ENCODE measurements at places on chromosomes 12 and 14. TPM values are rescaled to one million over a fixed set of nuclear protein-coding genes. Genes with fewer than 3 reads are reported as not detected.

OR6C2 gene
- not detected for total RNA-seq

GRCh38 chr12:90965204-90965603, 10.2 kb upstream of the CCER1 start:
- DNase-seq: no peak

DNA sequence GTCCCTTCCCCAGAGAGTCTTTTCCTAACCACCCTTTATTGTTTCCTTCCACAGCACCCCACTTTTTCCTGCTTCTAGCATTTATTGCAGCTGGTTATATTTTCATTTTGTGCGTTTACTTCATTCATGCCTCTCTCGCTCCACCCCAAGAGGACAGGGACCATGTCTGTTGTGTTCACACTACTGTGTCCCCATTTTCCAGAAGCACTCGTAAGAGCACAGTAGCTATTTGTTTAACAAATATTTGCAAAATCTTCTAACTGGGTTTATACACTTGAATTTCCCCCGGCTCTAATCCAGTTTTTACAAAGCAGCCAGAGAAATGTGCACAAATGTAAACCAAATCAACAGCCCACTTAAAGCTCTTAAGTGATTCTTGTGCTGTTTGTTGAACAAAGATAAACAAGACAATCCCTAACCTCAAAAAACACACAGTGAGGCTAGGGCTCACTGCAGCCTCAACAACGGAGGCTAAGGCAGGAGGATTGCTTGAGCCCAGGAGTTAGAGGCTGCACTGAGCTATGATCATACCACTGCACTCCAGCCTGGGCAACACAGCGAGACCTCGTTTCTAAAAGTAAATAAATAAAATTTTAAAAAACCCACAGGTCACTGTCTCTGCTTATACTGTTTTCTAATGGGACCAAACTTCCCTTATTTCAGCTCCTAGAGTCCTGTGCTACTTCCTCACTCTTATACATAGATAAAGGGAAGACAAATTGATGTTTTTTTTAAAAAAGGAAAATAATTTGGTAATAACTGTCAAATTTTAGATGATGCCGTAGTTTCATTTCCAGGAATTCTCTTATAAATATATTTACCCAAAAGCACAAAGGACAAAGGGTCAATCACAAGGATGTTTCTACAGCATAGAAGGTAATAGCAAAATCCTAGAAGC, 6.6 kb upstream of the ABCD4 start:
- DNase-seq: no peak

DNA sequence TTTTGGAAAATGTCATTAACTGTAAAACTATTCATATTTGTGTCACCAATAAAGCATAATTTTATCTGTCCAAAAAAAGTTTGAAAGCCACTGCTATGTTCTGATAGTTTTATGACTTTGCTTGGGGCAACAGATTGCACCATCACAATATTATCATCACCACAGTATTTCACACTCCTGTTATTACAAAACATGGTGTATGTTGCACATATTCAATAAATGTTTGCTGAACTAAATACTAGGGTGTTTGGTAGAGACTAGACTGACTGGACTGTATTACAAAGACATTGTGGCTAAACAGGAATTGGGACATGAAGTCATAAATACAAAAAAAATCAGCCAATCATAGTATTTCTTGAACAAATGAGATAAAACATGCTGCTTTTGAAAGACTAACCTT, 55.1 kb downstream of the PAWR start:
- no peak for DNase-seq

DNA sequence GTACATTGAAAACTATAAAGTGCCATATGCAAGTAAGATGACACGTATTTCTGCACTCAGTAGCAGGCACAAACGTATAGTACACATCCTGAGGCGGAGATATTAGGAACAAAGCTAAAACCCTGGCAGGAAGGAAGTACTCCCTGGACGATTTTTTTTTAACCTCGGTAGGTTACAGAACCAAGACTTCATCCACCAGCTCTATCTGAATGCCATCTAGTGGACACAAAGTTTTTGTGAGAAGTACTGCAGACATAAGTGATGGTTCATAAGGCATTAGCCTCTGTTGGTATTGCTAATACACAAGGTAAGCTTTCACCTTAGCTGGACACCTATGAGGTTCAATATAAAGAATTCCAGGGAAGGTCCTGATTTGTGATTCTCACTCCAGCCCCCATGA, 83.0 kb upstream of the CCDC196 start:
- peak; percentile 16 for DNase-seq

SLC8A3 gene
- not detected for total RNA-seq

- no peak for DNase-seq
These were observed 218.0 kb downstream of the DPY19L2 start for GRCh38 chr12:63450334-63450733.

DNA sequence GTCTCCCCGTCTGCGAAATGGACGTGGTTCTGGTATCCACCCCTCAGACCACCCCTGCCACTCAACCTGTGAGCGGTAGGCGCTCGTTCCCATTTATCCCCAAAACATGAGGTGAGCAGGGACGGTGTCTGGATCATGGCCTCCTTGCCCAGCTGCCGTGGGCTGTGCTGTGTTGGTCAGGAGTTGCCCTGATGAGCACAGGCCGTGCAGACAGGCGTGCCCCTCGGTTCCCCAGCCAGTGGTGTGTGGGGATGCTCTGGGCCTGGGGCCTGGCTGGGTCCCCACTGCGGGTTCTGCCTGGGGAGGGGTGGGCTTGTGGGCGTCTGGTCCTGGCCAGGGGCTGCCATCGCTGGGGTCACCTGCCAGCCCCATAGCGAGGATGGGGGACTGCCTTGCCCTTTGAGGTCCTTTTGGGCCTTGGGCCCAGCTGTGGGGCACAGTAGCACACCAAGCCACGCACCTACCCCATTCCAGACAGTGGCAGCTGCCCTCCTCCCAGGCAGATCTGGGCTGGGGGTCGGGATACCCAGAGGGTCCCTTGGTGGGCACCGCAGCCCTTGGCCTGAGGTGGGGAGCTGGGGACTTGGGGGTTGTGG, 11.3 kb upstream of the PUS1 start:
- no peak for DNase-seq

BIN2 gene
- total RNA-seq: not detected

DNA sequence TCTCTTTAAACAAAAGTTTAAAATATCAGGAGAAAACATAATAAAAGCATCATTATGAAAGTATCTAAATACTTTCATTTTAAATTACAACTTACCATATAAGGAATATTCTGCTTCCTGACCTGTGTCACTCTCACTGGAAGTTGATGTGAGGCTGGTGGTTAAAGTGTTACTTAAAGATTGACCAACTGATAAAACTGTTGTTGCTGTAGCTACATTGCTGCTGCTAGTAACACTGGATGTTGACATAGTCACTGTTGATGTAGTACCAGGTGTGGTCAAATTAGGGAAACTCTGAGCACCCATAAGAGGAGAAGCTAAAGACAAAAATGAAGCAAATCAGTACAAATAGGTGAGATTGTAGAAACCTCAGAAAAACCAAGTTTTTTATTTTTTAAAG, 79.9 kb downstream of the HECTD1 start:
- no peak for DNase-seq

CCDC177 gene
- not detected for total RNA-seq

Measured in A172 (cell line).